ENCODE measurements at places on chromosomes 2 and 18. TPM values are rescaled to one million over a fixed set of nuclear protein-coding genes. Genes with fewer than 3 reads are reported as not detected.

The FRZB gene
- 13.0 TPM for total RNA-seq

The ANKAR gene
- 13.4 TPM for total RNA-seq

DNA sequence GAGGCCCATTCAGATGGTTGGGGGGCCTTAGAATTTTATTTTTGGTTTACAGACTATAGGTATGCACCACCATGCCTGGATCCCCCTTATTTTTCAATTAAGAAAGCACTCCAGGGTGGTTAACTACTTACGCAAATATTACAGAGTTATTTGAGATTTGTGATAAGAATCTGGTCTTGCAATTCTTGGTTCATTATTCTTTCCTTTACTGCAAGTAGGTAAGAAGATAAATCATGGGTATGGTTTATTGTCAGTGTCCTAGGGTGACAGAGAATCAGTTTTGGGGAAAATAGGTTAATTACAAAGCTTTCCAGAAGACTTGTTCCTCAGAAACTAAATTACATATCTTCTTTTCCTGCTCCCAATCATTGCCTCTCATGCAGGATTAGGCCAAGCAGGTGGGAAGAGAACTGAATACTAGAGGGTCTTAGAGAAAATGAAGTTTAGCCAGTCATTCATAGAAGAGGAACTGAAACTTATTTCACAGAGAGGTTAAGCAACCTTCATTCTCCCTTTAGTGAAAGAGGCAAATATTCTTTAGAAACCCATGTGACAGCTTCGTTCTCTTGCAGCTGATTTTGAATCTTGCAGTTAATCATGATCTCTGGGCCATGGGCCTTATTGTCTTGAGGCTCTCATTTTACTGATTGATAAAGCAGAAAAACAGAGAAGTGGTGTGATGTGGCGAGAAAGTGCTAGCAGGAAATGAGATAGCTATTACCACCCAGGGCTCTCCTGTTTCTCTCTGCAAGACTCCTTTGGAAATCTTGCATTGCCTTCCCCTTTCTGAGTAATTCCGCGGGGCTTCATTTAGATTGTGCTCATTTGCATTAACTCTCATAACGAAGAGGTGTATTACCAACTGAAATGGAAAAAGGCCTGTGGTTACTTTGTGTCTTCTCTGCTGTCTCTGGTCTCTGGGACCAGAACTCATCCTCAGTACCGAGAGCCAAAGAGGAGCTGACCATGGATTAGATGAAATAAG, 44.8 kb upstream of the ARHGAP25 start:
- no peak for DNase-seq

DNA sequence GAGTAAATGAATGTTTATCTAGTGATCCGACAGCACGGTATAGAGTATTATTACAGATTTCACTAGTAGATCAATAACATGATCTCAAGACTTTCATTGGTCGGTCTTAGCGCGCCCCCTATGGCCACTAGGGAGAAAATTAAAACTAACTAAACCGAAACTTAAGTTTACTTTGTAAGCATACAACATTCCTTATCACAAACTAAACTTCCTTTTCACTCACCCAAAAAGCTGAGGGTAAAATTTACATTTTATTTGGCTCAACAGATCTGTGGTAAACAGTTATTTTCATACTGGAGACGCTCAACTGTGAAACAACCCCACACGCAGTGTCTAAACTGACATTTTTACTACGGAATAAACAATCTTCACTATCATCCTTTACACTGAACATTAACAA, 215.6 kb upstream of the MAP2 start:
- no peak for DNase-seq
